Neural crest cell (in vitro differentiated cells): ENCODE measurements at places on chromosomes 3 and 15. TPM values are rescaled to one million over a fixed set of nuclear protein-coding genes. Genes with fewer than 3 reads are reported as not detected.

CCR1 gene
- 0.12 TPM in 1 of 2 replicates, not detected in the other for total RNA-seq

NIT2 gene
- total RNA-seq = 41.5 and 44.8 TPM in 2 replicates

SCN11A gene
- total RNA-seq = 0.48 and 0.63 TPM in 2 replicates

SLC9C1 gene
- 0.42 and 0.55 TPM in 2 replicates for total RNA-seq

TGM4 gene
- total RNA-seq = not detected in 2 replicates

CLRN1 gene
- total RNA-seq = not detected in 2 replicates

DUOXA2 gene
- total RNA-seq = not detected in 2 replicates

SKOR1 gene
- total RNA-seq = 0.36 and 0.49 TPM in 2 replicates

RHO gene
- not detected in 2 replicates for total RNA-seq

ACTR8 gene
- 49.9 and 52.6 TPM in 2 replicates for total RNA-seq

TPRA1 gene
- total RNA-seq = 27.2 and 27.4 TPM in 2 replicates

MESP2 gene
- total RNA-seq = 0.36 and 0.42 TPM in 2 replicates

ARRDC4 gene
- total RNA-seq = 13.3 and 14.2 TPM in 2 replicates

SLC12A1 gene
- 0.16 and 0.20 TPM in 2 replicates for total RNA-seq

GLDN gene
- total RNA-seq = 1.7 and 2.4 TPM in 2 replicates

TXNRD3 gene
- total RNA-seq = 12.8 and 13.8 TPM in 2 replicates

DUT gene
- 132 and 137 TPM in 2 replicates for total RNA-seq

STRIT1 gene
- total RNA-seq = not detected in 2 replicates

ZNF639 gene
- 44.6 and 47.7 TPM in 2 replicates for total RNA-seq

GOLGA6B gene
- total RNA-seq = not detected in 2 replicates

LDHAL6B gene
- total RNA-seq = not detected in 2 replicates

NEK10 gene
- 1.6 and 2.7 TPM in 2 replicates for total RNA-seq

PLA1A gene
- total RNA-seq = not detected in 2 replicates

ALPK3 gene
- total RNA-seq = 3.3 and 4.4 TPM in 2 replicates

MAP6D1 gene
- total RNA-seq = 4.7 and 4.9 TPM in 2 replicates

RPL4 gene
- 3,194 and 3,277 TPM in 2 replicates for total RNA-seq

CASR gene
- not detected in 2 replicates for total RNA-seq

GP5 gene
- total RNA-seq = 0.09 TPM in 1 of 2 replicates, not detected in the other

CORO2B gene
- 21.3 and 23.1 TPM in 2 replicates for total RNA-seq

NPAP1 gene
- 0.23 and 0.30 TPM in 2 replicates for total RNA-seq

P3H2 gene
- 2.0 and 4.1 TPM in 2 replicates for total RNA-seq

CDHR4 gene
- total RNA-seq = 0.12 and 0.16 TPM in 2 replicates

MANF gene
- total RNA-seq = 114 TPM in 2 replicates

MGLL gene
- 11.3 and 13.3 TPM in 2 replicates for total RNA-seq

SLC28A2 gene
- total RNA-seq = not detected in 2 replicates

PP2D1 gene
- not detected in 2 replicates for total RNA-seq

PARP15 gene
- 0.09 TPM in 1 of 2 replicates, not detected in the other for total RNA-seq

IGSF11 gene
- 1.3 and 2.2 TPM in 2 replicates for total RNA-seq

CD47 gene
- 43.4 and 48.3 TPM in 2 replicates for total RNA-seq

EEFSEC gene
- 20.2 and 23.4 TPM in 2 replicates for total RNA-seq

SAXO2 gene
- total RNA-seq = 3.9 TPM in 2 replicates

MYO5C gene
- total RNA-seq = 7.7 and 7.8 TPM in 2 replicates

MAP1A gene
- total RNA-seq = 24.3 and 25.2 TPM in 2 replicates

HYKK gene
- 0.86 and 1.5 TPM in 2 replicates for total RNA-seq

PATL2 gene
- 0.35 and 0.68 TPM in 2 replicates for total RNA-seq

SERPINI2 gene
- 0.56 and 0.86 TPM in 2 replicates for total RNA-seq

CCR9 gene
- total RNA-seq = not detected in 2 replicates

PTPRG gene
- 38.0 and 41.2 TPM in 2 replicates for total RNA-seq

LINGO1 gene
- total RNA-seq = 31.0 and 36.8 TPM in 2 replicates

THOC7 gene
- 59.2 and 66.2 TPM in 2 replicates for total RNA-seq

ZMYND10 gene
- 2.3 and 2.5 TPM in 2 replicates for total RNA-seq

CHRD gene
- 3.2 and 4.0 TPM in 2 replicates for total RNA-seq

ALS2CL gene
- 0.16 and 0.26 TPM in 2 replicates for total RNA-seq
